ENCODE measurements at places on chromosomes 12 and 14. TPM values are rescaled to one million over a fixed set of nuclear protein-coding genes. Genes with fewer than 3 reads are reported as not detected.

DNA sequence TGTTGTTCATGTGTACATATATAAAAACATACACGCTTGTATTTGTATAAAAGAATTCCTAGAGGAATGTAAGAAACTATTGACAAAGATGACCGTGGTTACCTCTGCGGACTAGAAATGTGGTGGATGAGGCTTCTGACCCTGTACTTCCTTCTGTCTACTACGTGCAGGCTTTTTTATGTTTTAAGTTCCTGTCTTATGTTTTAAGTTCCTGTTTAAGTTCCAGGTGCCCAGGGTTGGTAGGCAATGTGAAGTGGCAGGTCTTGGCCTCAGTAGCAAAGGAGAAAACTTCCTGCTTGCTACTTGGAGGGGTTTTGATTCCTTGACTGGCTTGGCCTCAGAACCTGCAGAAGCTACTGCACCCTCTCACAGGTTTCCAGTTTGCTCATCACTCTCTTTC lies 11.6 kb downstream of the POMT2 start:
- H3K4me1 ChIP-seq = peaks cover 13% of the 10 kb centered on the region
- no peak overlapping the region for H3K4me3 ChIP-seq
- 0 out of 2 replicates have a peak overlapping the region, but pooled peaks have one; percentile 21 for H3K27ac ChIP-seq
- H3K36me3 ChIP-seq = peaks cover 7% of the 10 kb centered on the region

DNA sequence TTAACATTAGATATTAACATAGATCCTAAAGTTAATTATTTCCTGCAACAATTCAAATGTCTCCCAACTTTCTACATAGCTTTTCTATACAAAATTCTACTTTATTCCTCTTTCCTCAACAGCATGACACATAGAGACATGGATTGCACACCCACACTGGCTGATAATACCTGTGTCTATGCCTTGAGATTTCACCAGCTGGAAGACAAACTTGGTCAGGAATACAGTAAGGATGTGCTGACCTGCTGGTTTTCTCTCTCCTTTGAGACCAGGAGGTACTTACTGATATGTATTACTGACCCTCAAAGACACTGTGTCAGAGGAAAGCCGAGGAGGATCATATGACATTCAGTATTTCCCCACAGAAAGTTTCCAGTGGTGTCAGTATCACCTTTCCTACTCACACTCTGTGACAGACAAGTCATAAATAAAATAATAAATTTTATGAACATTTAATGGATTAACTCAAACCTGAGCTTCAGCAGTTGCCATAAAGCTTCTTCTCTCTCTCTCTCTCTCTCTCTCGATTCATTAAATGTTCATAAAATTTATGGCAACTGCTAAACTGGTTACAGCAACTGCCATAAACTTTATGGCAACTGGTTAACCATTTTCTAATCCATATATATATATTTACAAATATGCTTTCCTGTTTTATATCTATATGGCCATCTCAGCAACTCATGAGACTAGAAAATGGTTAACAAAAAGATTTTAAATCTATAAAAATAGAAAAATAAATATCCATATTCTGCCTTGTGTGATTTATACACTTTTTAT lies 22.7 kb downstream of the EIF2S3B start:
- no peak overlapping the region for H3K4me3 ChIP-seq
- no peaks in the 10 kb centered on the region for H3K4me1 ChIP-seq
- H3K36me3 ChIP-seq = no peaks in the 10 kb centered on the region
- H3K27ac ChIP-seq = no peak overlapping the region

Gene NT5DC3
- 1.7 TPM for total RNA-seq

Gene CD9
- not detected for total RNA-seq

DNA sequence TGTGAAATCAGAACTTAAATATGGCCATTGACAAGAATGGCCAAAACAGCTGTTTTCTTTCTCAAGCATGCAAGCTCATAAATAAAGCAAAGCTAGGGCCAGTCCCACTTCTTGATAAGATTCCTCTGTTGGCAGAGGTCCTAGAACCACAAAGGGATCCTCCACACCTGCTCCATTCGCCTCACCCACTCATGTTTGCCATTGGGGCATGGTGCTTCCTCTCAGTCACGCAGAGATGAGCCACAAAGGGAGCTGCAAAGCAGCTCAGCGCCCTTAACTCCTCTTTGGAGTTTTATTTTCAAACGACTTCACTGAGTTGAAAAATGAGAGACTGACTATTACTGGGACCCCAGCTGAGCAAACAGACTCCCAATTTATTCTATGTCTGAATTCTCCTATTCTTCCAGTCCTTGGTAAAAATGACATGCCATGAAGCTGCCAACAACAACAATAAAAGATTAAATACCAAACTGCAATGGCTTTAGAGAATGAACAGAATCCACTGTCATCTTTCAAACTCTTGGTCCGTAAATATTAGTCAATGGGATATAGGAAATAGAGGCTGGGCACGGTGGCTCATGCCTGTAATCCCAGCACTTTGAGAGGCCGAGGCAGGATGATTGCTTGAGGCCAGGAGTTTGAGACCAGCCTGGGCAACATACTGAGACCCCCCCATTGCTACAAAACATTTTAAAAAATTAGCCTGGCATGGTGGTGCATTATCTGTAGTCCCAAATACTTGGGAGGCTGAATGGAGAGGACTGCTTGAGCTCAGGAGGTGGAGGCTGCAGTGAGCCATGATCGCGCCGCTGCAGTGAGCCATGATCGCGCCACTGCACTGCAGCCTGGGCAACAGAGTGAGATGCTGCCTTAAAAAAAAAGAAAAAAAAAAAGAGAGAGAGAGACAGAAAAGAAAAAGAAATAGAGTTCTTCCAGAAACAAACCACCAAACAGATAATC lies 16.4 kb downstream of the MANSC1 start:
- no peak overlapping the region for H3K27ac ChIP-seq
- H3K27me3 ChIP-seq = no peaks in the 10 kb centered on the region
- no peaks in the 10 kb centered on the region for H3K4me1 ChIP-seq
- H3K4me3 ChIP-seq = no peak overlapping the region
- no peak for DNase-seq

DNA sequence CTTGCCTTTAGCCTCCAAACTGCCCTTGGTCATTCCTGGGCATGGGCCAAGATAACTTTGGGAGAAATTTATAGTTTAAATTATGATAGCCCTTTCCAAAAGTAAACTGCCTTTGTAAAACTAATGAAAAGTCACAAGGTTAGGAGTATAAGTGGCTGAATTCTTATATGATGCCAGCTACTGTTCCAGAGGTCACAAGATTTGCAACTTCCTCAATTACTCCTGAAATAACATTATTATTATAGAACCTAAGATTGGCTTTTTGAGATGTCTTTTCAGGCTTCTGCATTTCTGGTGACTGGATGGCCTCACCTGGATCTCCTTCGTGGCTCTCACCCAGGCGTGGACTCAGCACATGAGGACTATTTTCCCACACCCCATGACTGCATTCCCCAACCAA lies 55.0 kb downstream of the OSBPL8 start:
- no peak overlapping the region for H3K4me3 ChIP-seq
- peaks cover 20% of the 10 kb centered on the region for H3K36me3 ChIP-seq
- no peaks in the 10 kb centered on the region for H3K27me3 ChIP-seq
- peaks cover 26% of the 10 kb centered on the region for H3K4me1 ChIP-seq

Gene MAPKAPK5
- 63.4 TPM for total RNA-seq

Gene ITGA5
- not detected for total RNA-seq

GRCh38 chr14:72801836-72802587 lies 91.9 kb downstream of the DPF3 start:
- DNase-seq = no peak
- no peak overlapping the region for H3K4me3 ChIP-seq
- H3K27ac ChIP-seq = no peak overlapping the region
- H3K27me3 ChIP-seq = no peaks in the 10 kb centered on the region
- H3K36me3 ChIP-seq = no peaks in the 10 kb centered on the region

All from Karpas-422 (cell line).